ENCODE measurements at places on chromosomes 7 and 10.

- no peak for DNase-seq
Measured at GRCh38 chr10:131585761-131586160, 274.2 kb upstream of the TCERG1L start.

- no peak for DNase-seq
Measured at GRCh38 chr7:115976651-115977050, 53.9 kb downstream of the TFEC start.

DNA sequence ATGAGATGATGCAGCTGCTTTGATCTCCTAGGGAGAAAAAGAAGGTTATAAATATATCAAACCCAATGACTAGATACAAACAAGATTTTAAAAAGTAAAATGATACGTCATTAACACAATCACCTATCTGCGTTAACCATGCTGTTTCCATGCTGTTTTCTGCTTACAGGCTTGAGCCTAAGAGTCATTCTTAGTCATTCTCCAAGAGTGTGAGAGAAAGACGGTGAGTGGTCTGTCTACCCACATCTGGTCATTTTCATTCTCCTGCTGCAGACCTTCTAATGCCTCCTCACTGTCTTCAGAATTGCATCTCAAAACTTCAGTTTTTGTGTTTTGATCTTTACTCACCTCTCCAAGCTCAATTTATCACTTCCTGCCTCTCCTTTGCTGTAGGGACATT, 98.0 kb upstream of the ELMO1 start:
- no peak for DNase-seq

DNA sequence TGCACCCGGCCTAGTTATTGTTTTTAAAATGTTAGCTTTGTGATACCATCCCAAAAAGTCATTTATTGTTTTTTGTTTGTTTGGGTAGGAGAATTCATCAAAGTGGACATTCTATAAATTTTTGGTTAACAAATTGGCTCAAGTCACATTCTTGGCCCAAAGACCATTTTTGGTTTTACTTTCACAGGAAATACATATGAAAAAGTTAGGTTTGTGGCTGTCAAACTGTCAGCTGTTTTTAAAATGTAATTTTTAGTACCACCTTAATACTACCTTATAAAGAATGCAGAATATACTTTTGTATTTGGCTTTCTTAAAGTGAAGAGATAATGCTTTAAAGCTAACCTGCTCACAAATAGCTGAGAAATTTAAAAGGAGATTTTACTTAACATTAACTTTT, 25.1 kb downstream of the TMEM168 start:
- DNase-seq: no peak

DNA sequence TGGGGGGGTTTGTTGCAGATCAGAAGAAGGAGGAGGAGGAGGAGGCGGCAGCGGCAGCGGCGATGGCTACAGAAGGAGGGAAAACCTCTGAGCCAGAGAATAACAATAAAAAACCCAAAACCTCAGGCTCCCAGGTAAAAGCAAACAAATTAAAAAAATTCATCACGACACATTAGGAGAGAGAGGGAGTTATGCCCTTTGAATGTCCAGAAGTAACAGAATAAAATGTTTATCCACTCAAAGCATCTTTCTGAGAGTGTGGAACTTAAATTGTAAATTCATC, 717 bp downstream of the SP4 start:
- no peak for DNase-seq

DNA sequence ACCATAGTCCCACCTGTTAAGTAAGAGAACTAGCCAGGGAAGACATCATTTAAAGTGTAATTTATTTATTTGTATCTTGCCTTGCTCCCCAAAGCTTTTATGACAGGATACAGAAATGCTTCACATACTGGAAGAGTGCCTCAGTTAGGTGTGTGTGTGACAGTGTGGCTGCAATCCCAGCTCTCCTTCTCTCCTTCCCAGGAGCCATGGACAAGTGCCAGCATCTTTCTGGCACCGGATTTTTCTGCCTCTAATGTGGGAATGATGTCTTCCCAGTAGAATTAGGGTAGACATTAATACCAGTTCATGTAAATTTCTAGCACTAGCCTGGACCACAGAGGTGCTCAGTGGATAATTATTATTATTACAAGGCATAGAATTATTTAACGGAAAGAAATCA, 30.3 kb upstream of the ATXN7L1 start:
- peak; percentile 16 for DNase-seq

DNA sequence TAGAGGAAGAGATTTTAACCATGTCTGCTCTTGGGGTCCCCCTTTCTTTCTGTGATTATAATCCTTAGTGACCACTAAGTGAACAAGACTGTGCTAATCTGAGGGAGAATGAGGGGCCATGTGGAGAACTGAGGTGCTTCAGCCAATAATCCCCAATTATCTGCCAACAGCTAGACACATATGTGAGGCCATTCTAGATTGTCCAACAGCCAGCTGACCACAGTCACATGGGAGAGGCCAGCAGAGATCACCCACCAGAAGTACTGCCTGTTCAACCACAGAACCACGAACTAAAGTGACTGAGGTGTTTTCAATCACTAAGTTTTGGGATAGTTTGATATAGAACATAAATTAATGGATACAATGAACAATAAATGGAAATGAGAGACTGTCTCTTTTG, 74.3 kb downstream of the SEMA3E start:
- DNase-seq: no peak

GRCh38 chr7:87797798-87798403, 78.3 kb downstream of the SLC25A40 start:
- peak; percentile 80 for DNase-seq

- peak; percentile 75 for DNase-seq
Measured at GRCh38 chr10:99389729-99390480, 40.5 kb downstream of the GOT1 start.

GRCh38 chr7:1873857-1874589, 203.9 kb downstream of the ELFN1 start:
- no peak for DNase-seq

DNA sequence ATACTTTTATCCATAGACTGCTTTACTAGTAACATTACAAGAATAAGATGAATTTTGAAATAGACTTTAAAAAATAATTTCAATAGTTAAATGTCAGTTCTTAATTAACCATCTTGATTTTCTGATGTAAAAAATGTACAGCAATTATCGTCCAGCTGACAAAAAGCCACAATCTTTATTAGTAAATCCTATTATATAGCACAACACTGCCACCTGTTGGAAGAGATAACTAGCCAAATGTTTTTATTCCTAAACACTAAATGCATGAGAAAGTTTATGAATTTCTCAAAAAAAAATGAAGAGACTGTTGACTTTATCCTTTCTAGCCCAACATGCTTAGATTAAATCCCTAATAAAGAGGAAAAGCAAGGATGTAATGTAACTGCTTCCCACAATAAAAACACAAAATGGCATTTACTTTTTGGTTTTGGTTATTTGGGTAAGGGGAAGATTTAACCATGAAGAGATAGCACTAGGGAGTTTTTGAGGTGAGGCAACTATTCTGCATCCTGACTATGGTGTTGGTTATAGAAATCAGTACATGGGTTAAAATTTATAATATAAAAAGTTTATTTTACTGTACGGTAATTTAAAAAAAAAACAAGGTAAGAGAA, 8.0 kb downstream of the COA1 start:
- DNase-seq: peak; percentile 65

GRCh38 chr7:30445770-30446169, 32.8 kb downstream of the NOD1 start:
- DNase-seq: peak; percentile 71

DNA sequence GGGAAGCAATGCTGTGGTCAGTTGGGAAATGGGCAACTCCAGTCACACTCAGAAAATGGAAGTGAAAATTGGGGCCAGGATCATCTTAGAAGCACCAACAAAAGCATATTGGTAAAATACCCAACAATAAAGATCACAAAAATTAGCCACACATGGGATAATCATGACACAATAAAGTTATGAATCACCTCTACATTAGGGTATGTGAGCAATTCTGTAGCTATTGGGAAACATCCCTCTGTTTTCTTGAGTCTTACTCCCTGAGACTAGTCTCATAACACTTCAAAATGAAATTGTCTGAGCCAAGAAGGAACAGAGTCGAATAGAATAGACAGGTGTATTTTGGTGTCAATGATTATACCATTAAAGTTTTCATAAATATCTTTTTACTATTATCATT, 178.3 kb downstream of the DYNC1I1 start:
- DNase-seq: no peak

GRCh38 chr10:73991884-73992245, 6.1 kb upstream of the VCL start:
- DNase-seq: no peak

GRCh38 chr7:116678780-116679179, 6.8 kb downstream of the MET start:
- no peak for DNase-seq

- no peak for DNase-seq
Measured at GRCh38 chr7:26912933-26913536, 48.6 kb upstream of the SKAP2 start.

GRCh38 chr10:122510326-122510725, 49.0 kb downstream of the HTRA1 start:
- no peak for DNase-seq

- peak; percentile 23 for DNase-seq
Measured at GRCh38 chr10:103476046-103476768, 2.8 kb downstream of the CALHM3 start.

- DNase-seq: no peak
Measured at GRCh38 chr10:113463777-113464176, 89.1 kb upstream of the HABP2 start.

DNA sequence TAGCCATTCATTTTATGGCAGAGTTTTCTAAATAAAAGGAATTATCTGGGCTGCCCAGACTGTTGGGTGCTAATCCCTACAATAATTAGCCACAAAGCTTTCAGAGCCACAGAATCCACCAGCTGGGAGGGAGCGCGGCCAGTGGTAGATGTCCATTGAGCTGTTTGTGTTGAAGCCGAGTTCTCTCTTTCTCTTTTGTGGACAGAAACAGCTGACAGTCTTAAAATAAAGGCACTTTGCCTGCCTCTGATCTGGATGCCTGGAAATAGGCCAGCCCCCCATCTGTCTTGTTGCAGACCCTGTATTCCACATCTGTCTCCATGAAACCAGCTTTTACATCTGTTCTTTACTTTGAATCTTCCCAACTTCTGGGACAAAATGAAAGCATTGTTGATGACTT, 66.1 kb downstream of the MTPN start:
- DNase-seq: no peak

DNA sequence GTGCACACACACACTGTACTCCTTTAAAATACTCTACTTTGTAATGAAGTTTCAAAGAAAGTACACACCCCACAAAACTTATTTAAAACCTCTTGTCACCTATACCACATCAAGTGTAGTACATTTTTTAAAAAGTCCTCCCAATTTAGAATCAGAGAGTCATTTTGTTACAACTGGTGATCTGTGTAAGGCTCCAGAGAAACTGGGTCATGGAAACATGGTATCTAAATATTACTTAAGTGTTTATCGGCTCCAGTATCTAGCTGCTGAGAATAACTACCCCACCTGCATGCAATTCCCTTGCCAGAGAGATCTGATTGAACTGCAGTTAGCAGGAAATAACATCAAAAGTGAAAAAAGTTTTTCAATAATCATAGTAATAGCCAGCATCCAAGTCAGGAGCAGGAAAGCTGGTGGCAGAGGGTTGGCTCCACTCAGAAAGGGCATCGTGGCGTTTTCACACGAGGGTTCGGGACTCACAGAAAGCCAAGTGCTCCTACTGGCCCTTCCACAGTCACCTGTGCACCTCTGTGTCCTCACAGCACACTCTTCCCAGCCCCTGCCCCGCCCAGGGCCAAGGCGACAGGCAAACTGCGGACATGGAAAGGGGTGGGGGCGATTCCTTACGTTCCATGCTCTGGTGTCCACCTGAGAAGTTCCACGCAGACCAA, 6.5 kb downstream of the RGS10 start:
- no peak for DNase-seq

GRCh38 chr7:152759949-152760853, 649 bp downstream of the ACTR3B start:
- peak; percentile 74 for DNase-seq

- peak; percentile 28 for DNase-seq
Measured at GRCh38 chr10:110864662-110865140, 7.0 kb upstream of the PDCD4 start.

- DNase-seq: no peak
Measured at GRCh38 chr7:127366680-127367079, 25.8 kb downstream of the ZNF800 start.

DNA sequence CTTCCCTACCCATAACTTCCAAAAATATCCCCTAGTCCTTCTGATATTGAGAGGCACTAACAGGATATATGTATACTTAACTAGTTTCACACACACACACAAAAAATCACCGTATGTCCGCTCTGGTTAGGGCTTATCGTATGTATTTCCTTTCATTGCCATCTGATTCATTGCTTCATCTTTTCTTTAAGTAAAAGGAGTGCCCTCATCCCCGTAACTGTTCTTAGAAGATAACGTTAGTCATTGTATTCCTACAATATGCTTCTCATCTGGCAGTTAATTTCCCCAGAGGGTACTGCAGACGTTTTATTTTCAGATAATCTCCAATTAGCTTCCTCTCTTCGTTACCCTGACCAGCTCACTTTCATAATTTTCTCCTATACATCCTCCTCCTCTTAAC, 37.3 kb downstream of the NRCAM start:
- peak; percentile 81 for DNase-seq

GRCh38 chr10:121112579-121113384, 261.6 kb downstream of the WDR11 start:
- DNase-seq: peak; percentile 92

GRCh38 chr7:66152371-66153191, 37.9 kb downstream of the CRCP start:
- peak; percentile 23 for DNase-seq

- peak; percentile 74 for DNase-seq
Measured at GRCh38 chr10:105952153-105952552, 1212.4 kb downstream of the SORCS1 start.

DNA sequence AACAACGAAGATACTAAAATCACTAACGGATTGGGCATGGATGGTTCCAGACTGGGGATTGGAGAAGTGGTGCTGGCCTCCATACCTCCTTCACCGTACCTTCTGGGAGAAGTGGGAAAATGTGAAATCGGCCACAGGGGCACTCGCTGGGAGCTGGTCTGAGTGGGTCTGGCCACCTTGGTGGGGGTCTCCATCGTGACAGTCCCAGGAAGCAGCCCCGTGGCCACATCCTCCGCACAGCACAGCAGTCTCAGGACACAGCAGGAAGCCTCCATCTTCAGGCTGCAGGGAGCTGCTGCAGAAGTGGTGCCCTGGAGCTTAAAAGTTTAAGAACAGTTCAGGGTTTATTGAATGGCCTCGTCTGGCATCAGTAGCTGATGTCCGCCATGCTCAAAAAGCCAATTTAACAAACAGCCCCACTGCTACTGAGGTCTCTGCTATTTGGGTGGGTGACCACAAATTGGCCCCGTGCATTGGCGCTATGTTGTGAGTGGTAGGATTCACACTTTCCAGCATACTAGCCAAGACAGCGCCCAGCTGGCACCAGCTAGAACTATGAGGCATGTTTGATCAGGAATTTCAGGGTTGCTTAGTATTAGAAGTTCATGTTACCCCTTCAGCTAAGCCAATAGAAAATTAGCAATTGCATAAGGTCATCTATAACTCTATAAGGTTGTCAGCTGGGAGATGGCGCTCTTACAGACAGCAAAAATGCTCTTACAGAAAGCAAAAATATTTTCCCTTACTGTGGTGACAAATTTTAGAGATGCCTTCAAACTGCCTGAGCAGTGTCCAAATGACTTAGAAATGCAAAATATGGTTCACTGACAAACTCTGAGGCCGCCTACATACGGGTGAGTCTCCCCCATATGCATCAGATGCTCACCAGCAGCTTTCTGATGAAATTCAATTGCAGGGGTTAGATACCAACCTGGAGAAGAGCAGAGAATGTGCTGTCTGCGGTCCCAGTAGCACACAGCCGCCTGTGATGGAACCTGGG, 17.0 kb downstream of the PKD1L1 start:
- DNase-seq: no peak
